Activated CD4-positive, alpha-beta T cell treated with anti-CD3 and anti-CD28 coated beads, Interleukin-2, Interleukin-4, amounts not matched to agents 100 ng/mL and 50 ng/mL, durations not matched to agents 16 hours and 8 hours (primary cell): ENCODE measurements at places on chromosomes 2 and 18.

DNA sequence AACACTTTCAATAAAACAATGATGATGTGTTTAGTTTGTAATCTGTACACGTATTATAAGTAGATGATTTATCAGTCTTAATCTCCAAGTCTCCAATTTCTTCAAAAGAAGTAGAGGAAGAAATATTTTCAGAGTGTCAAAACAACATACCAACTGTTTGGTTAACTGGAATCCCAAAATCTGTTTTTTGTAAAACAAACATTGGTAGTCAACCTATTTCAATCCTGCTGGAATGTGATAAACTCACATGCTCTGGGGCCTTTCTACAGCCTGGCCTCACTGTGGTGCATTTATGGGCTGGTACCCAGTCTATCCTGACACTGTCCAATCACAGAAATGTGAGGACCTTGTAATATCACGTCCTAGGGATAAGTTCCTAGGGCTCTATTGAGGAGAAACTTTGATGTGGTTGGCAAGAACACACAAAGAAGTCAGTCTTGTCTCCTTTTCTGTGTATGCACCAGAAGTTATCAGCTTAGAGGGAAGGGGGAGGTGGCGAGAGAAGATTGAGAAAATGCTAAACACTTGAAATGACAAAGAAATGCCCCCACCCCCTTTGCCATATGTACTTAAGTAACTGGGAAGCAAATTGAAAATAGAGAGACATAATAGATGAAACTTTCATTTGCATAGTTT lies 47.2 kb downstream of the PRKRA start:
- peak; percentile 75 for DNase-seq

DNA sequence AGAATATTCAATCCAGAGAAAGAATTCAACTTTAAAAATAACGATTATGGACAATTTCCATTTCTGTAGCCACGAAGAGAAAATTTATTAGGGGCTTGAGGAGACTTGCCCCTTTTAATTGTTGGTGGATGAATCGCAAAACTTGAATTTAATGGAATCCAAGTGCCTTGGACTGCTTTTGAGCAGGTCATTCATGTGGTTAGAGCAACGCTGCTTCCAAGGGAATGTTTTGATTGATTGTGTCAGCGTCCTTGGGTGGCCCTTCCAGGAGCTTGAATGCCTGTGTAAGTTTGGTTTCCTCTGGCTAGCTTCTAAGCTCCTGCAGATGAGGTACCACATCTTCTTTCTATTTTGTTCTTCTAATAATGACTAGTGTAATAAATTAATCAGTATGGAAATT lies 213.4 kb downstream of the LTBP1 start:
- DNase-seq: no peak

GRCh38 chr18:29078273-29078672 lies 901.3 kb upstream of the CDH2 start:
- no peak for DNase-seq

- no peak for DNase-seq
Observed at GRCh38 chr18:54792079-54792478, 36.2 kb upstream of the RAB27B start.

GRCh38 chr2:160474891-160475787 lies 18.5 kb downstream of the RBMS1 start:
- DNase-seq: no peak

DNA sequence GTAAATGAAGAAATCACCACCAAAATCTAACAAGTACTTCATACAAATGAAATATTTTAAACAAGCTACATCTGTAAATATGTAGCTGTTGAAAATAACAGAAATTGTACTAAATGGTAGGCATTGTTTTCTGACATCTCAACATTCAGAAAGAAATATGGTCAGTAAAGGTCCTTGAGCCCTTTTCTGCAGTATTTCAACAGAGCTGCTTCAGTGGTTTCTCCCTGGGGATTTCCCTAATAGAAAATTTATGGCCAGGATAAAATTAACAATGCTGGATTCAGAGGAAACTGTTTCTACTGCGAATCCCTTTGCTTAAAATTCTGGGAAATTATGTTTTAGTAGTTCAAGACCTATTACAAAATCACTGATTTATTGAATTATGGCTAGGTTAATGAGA lies 256.6 kb downstream of the PIEZO2 start:
- no peak for DNase-seq
